Stimulated activated CD4-positive, alpha-beta T cell treated with anti-CD3 and anti-CD28 coated beads, Interleukin-15, amount 100 ng/mL, for 1 hour (primary cell): ENCODE measurements at places on chromosomes 6 and 20.

GRCh38 chr20:42957018-42957703 lies 232.5 kb downstream of the PTPRT start:
- no peak for DNase-seq

DNA sequence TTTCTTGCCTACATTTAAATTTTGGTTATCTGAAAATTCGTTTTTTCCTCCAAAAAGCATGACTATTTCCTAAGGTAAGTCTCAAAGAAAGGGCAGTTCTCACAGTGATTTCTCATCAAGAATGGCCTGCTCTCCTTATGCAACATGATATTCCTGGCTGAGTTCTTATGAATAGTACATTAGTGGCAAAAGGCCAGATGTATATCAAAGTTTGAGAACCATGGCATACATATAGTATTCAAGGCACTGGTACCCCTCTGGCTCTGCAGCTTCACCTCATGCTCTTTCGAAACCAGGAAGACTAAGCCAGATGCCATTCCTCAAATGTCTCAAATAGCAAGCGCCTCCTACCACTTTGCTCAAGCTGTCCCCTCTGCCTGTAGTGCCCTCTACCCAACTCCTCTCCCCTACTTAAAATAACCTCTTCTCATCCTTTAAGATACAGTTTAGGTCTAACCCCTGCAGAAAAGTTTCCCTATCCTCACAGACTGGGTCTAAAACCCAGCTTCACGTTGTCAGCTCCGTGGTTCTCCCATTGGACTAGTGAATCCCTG lies 280.3 kb downstream of the HACE1 start:
- no peak for DNase-seq

DNA sequence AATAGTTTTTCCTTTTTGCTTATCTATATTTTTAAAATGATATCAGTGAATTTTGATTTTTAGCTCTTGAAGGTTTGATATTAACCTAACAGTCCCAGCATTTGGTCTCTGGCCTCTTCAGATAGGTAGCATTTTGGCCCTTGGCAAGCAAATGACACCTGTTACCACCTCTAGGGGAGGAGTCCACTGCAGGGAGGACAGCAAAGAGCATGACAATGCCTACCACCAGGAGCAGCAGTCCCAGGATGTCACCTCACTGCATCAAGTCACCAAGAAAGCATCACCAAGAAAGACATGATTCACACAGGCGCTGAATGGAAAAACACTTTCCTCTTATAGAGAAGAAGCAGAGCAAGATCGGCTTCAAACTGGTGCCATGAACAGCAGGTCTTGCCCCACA lies 224.3 kb downstream of the UBE3D start:
- no peak for DNase-seq

DNA sequence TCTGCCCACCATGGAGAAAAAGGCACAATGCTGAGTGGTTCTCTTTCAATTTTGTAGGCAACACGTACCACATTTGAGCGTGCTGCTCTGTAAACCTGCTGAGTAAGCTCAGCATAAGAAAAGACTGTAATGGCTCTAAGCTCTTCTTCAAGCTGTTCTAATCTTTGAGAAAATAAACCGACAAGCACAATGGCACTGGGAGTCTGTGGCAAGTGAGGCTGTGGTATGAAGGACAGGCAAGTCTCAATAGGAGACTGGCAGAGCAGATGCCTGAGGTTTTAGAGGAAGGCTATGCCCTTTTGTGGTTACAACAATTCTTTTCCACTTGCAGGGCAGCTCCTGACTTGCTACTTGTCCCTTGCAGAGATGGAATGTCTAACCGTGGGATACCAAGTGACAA lies 136.7 kb upstream of the EXOC2 start:
- no peak for DNase-seq

DNA sequence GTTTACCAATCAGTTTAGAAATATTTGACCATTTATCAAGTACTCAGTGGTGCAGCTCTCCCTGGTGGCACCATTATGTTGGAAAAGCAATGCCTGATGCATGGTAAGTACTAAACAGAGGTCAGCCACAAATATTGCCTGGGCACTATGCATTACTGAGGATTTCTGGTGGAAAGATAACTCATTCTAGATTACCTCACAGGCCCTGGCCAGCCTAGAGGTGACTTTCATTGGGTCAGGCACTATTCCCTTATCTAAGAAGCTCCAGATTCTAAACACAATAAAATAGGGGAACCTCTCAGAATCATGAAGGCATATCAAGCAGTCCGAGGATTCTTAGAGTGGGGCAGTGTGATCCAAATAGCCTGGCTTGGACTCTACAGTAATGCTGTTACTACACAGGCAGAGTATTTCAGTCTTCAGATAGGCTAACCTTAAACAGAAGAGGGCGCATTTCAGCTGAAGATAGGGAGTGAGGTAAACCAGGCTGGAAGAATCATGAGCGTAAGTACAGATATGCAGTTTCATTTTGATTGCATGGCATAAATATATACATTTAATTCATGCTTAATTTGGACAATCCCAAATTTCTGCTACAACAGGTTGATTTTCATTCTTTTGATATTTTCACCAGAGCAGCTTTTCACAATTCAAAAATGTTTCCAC lies 12.1 kb downstream of the LGSN start:
- DNase-seq: no peak

DNA sequence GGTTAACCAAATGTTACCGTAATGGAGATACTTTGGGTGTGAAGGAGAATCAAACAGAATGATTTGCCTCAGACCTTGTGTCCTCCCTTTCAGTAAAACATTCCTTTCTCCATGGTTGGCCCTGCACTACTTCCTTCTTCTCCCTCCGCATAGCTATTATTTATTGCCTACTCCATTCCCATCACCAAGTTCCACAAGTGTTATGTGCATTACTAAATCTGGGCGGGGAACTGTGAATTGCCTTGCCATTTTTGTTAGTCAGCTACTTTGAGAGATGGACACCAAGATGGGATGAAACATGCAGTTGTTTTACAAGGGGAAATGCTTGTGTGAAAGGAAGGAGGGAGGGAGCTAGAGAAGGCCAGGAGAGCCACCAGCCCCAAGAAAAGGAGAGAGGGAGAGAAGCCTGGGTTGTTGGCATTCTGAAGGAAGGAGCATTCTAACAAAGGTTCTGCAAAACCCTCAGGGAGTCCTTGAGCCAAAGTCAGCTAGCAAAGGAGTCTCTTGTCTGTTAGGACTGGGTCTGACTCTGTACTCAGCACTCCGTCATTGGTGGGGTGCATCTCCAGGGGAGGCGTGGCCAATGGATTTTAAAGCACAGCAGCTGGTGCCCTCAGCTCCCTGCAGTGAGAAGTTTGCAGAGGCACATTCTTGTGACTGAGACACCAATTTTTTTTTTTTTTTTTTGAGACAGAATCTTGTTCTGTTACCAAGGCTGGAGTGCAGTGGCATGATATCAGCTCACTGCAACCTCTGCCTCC lies 83.6 kb upstream of the CHD6 start:
- DNase-seq: no peak

GRCh38 chr20:62811720-62812119 lies 5.1 kb upstream of the COL9A3 start:
- DNase-seq: no peak

- no peak for DNase-seq
These were observed 164.2 kb downstream of the PHF3 start for GRCh38 chr6:63799813-63800212.

GRCh38 chr6:106495014-106495413 lies 134.3 kb downstream of the RTN4IP1 start:
- DNase-seq: no peak

DNA sequence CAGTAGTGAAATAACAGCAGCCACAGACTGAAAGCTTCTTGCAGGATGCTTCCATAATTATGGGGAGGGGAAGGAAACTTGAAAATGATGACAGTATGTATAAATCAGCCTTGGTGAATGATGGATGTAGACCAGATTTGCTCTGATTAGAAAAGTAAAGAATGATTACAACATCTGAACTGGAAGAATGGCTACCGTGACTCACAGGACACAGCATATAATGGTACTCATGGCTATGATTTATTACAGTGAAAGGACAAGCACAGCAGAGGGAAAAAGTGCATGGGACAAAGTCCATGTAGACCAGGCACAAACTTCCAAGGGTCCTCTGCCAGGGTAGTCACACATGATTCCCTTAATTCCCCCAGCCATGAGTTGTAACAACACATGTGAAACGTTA lies 70.7 kb upstream of the POPDC3 start:
- DNase-seq: no peak

DNA sequence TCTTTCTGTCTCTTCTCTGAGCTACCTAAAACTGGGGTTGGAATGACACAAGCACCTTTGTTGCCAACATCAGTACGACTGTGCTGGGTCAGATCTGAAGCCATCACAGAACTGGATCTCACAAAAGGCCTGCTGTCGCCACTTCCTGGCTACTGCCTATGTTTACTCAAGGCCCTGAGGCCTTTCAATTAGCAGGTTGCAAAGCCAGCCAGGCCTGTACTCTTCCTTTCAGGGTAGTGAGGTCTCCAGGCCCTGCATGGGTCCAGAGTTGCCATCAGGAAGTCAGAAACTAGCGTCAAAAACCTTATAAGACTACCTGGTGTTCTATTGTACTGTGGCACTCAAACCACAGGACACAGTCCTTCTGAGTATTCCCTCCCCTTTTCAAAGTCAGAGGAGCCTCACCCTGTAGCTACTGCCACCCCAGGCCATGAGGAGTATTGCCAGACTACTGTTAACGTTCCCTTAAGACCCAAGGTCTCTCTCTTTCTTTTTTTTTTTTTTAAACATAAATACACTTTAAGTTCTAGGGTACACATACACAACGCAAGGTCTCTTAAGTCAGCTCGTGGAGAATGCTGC lies 937.4 kb upstream of the GJE1 start:
- DNase-seq: no peak

DNA sequence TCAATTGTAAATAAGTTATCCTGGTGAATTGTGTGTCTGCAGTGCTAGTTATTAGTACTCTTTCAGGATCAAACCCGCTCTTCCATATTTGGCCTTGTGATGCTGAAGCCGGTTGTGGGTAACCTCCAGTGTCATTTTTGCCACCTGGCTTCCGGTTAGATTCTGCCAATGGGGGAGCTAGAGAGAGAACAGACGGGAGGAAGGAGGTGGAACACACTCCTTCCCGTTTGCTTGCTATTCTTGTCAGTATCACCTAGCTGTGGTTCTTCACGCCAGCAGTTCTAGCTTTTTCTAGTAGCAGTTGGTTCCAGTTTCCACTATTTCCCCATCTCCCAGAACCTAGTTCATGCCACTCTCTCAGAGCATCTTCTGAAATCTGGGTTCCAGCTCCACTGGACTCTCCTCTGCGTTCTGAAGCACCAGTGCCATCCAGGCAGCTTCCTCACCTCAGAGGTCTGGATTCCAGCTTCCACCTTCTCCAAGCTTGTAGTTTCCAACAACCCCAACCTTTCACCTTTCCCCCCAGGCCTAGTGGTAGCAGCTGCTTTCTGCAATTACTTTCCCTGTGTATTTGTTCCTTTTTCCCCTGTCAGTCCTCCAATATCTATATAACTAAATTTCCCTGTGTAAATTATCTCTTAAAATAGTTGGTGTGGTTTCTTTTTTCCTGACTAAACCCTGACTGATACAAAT lies 46.9 kb upstream of the LOC128125822 start:
- DNase-seq: no peak

DNA sequence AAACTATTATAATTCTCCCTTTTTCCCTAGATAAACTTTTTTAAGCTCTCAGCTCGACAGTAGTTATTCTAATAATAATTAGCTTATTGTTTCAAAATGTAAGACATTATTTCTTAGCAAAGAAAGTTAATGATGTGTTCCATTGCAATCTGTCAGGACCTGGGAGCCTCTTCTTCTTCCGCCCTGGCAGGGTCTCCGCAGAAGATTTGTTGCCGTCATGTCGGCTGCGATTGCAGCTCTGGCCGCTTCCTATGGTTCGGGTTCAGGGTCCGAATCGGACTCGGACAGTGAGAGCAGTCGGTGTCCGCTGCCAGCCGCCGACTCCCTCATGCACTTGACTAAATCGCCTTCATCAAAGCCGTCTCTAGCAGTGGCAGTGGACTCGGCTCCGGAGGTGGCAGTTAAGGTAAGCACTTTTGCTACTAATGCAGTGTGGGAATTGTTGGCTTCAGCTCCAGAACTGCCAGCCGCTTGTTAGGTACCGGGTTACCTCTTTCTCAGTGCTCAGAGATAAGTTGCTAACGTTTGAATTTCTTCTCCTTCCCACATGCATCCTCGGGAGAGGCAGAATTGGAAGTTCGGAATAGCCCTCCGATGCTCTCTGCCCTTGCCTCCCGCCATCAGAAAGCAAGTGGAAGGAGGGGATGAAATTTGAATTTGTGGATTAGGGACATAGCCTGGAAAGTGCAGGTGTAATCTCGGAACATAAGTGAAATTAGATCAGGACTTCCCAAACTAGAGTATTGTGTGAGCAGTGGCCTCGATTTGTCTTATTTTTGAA lies at the start of gene CDC40:
CDC40 (plus strand) TSS at position 200 of the 781 bp plus-strand sequence; CDS start at position 218, 18 bp downstream.
- peak; percentile 20 for DNase-seq

- DNase-seq: no peak
These were observed 219.8 kb upstream of the UFL1 start for GRCh38 chr6:96301781-96302180.

DNA sequence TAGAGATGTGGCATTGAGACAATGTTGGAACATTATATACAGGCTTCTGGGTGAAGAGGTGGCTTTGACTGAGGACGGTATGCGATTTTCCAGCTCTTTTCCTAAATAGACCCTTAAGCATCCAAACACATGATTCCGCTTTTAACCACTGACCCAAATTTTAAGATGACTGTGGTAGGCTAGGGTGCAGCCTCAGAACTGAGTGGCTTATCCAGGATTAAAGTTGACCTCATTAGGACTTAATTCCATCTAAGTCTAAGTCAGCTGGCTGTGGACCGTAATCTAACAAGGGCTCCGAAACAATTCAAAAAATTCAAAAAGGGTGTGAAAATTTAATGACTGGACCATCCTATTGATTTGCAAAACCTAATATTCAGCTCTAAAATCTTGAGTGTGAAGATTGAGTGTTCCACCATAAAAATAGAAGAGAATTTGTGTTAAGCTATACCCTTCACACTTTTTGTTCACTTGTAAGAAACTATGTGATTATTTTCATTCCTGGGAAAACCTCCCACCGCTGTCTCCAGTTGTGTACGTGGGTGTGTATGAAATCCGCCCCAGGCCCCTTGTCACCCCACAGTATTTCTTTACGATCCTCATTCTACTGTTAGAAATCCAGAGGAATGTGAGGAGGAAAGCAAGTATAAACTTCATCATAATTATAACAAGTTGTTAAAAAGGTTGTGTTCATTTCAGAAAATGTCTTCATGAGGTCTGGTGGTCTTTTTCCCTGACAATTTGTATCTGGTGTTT lies 2.7 kb downstream of the PCMTD2 start:
- no peak for DNase-seq

DNA sequence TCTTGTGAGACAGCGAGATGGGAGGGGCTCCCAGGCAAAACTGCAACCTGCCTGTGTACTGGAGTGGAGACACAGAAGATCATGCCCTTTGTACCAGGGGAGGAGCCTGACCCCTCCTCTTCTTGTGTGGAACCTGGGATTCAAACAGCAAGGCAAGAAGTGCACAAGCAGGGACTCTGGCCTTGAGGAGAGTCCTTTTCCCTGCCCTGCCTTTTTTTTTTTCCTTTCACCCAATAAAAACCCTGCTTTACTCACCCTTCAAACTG lies 251.8 kb upstream of the OPRM1 start:
- DNase-seq: no peak
